H54 (cell line): ENCODE measurements at places on chromosomes 16 and 17.
A peak's percentile ranks its signal among the peaks of the same experiment; 100 is the strongest.

DNA sequence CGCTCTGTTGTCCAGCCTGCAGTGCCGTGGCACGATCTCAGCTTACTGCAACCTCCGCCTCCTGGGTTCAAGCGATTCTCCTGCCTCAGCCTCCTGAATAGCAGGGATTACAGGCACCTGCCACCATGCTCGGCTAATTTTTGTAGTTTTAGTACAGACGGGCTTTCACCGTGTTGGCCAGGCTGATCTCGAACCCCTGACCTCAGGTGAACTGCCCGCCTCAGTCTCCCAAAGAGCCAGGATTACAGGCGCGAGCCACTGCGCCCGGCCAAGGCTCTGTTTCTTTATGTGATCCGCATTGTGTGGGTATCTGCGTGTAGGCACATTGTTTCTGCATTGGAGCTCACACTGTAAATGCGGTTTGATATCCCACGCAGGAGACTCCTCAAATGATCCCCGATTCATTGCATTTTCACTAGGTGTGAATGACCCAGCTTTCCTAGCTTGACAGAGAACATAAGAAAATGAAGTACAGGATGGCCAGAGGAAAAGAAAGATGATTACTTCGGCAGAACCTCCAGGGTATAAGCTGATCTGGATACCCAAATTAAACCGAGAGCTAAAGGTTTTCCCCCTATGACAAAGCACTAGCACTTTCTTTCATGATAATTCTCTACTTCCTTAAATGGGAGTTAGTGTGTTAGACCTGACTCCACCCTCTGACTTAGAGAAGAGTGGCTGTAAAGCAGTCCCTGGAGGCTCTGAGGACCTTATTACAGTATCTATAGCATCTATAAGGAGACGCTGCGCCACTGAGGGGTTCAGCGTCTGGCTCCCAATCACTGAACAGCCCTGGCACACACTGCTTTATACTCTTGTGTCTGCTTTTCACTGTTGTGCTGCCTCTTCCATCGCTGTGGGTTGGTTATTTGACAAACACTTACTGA is 17.3 kb downstream of the COTL1 start:
- no peak for DNase-seq

GRCh38 chr17:83019376-83019775 is 60.0 kb upstream of the METRNL start:
- DNase-seq, result no peak

GRCh38 chr16:23296994-23297393 is 5.1 kb upstream of the SCNN1B start:
- DNase-seq, result peak; percentile 52

- no peak for DNase-seq
Observed at GRCh38 chr17:63949576-63950250, 17.6 kb upstream of the CD79B start.

- no peak for DNase-seq
Observed at GRCh38 chr17:39556423-39556822, 51.3 kb downstream of the NEUROD2 start.
